ENCODE measurements at places on chromosomes 16 and 17. TPM values are rescaled to one million over a fixed set of nuclear protein-coding genes. Genes with fewer than 3 reads are reported as not detected.

LHX1 gene
- total RNA-seq: not detected

DNA sequence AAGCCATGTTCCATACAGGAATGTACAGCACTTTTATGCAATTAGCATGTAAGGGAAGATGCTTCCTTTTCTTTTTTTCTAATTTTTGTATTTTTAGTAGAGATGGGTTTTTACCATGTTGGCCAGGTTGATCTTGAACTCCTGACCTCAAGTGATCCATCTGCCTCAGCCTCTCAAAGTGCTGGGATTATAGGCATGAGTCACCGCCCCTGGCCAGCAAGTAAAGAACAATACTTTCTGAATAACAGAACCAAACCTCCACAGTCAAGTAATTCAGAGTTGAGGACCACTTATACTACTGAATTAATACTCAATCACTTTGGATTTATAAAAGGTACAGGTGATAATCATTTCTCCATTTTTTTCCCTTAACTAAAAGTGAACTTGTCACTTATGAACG, 13.0 kb downstream of the C16orf87 start:
- DNase-seq: no peak

- DNase-seq: no peak
These were observed 1965.9 kb downstream of the TP53TG3F start for GRCh38 chr16:35425270-35425669.

- peak; percentile 83 for DNase-seq
These were observed 763 bp downstream of the ZKSCAN2 start for GRCh38 chr16:25256695-25257469.

DNA sequence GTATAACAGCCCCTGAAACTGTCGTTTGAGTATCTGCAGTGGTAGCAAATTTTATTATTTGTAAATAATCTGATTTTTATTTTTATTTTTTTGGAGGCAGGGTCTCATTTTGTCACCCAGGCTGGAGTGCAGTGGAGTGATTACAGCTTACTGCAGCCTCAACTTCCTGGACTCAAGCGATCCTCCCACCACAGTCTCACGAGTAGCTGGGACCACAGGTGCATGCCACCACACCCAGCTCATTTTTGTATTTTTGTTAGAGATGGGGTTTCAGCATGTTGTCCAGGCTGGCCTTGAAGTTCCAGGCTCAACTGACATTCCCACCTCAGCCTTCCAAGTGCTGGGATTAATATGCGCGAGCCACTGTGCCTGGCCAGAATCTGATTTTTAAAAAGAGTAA, 2.8 kb downstream of the NDEL1 start:
- no peak for DNase-seq

DNA sequence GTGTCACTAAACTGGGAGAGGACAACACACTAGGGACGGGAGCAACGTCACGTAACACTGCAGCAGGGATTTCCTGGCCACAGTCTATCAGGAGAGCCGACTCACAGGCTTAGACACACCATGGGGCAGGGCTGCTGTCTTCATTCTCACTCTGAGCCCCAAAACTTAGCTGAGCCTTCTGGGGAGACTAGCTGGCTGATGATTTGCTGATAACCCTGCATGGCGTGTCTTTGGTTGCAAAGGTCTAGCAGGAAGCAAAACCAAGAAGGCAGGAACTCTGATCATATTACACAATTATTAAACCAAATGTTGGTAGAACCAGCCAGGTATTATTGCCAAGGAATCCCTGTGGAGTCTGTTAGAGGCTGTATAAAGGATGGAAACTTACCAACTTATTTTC, 345.0 kb downstream of the SLC39A11 start:
- no peak for DNase-seq

DNA sequence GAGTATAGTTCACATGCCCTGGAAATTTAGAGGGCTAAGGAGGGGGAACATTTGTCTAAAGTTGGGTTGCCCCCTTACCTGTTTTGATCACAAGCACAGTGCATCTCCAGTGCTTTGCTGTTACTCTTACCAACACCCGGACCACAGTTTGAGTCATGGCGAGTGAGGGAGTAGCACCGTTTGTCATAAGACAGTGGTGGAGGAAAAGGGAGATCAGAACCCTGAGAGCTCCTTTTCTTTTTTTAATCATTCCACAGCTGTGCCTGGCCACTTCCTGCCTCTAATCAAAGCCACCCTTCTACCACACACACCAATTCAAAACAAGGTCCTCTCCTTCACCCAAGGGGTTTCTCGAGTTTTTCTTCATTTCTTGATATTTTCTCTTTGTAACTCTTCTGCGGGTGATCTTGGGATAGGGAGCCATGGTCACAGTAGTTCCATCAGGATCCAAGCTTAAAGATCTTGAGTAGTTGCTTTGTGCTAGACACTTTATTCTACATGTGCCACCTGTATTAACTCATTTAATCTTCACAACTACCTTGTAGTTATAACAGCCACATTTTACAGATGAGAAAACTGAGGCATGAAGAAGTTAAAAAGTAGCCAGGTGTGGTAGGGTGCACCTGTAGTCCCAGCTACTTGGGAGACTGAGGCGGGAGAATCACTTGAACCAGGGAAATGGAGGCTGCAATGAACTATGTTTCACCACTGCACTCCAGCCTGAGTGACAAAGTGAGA, 5.0 kb upstream of the MYL4 start:
- DNase-seq: no peak

All from spleen (tissue), 13 donors.